ENCODE measurements at places on chromosomes 16 and 17. TPM values are rescaled to one million over a fixed set of nuclear protein-coding genes. Genes with fewer than 3 reads are reported as not detected.

DNA sequence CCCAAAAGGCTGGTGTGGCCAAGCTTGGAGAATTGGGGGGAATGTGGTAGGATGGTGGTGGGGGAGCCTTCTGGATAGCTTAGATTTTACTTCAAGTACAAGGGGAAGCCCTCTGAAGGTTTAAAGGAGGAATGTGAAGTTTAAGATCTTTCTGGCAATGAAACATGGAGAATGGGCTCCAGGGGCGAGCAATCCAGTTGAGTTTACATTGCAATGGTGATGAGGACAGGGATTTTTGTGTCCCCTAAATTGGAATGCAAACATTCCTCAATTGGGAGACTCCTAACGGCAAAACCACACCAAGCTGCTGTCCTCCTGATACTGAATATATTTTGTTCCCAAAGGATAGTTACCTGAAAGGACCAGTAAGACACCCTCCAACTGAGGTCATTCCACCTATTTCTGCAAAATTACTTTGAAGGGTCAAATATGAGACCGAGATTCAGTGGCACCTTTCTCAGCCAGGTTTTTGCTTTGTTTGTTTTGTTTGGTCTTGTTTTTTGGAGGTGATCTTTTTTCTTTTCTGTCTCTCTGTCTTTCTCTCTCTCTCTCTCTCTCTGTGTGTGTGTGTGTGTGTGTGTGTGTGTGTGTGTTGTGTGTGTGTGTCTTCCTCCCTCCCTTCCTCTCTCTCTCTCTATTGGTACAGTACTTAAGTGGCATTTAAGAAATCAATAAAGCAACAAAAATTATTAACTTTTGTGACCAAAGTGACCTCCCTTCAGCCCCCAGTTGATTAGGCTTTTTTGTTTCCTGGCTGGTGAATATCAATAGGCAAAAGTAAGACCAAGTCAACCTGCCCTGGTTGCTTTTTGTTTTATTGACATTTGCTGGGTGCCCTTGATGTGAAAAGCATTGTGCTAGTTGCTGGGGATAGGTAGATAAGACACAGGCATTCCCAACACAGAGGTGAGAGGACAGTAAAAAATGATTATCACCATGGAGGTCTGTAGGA is 16.4 kb upstream of the TAT start:
- H3K27me3 ChIP-seq, result peaks cover 55% of the 10 kb centered on the region
- no peaks in the 10 kb centered on the region for H3K4me1 ChIP-seq
- no peak overlapping the region for H3K4me3 ChIP-seq

GRCh38 chr17:36705874-36706731 is 104.7 kb downstream of the MRM1 start:
- no peaks in the 10 kb centered on the region for H3K4me1 ChIP-seq
- H3K27me3 ChIP-seq, result peaks cover 74% of the 10 kb centered on the region
- H3K36me3 ChIP-seq, result no peaks in the 10 kb centered on the region
- H3K27ac ChIP-seq, result no peak overlapping the region
- H3K4me3 ChIP-seq, result no peak overlapping the region

- H3K4me1 ChIP-seq, result peaks cover 12% of the 10 kb centered on the region
- no peaks in the 10 kb centered on the region for H3K36me3 ChIP-seq
- H3K27ac ChIP-seq, result no peak overlapping the region
- DNase-seq, result no peak
- no peaks in the 10 kb centered on the region for H3K27me3 ChIP-seq
Observed at GRCh38 chr16:78183437-78184237, 84.2 kb downstream of the WWOX start.

DNA sequence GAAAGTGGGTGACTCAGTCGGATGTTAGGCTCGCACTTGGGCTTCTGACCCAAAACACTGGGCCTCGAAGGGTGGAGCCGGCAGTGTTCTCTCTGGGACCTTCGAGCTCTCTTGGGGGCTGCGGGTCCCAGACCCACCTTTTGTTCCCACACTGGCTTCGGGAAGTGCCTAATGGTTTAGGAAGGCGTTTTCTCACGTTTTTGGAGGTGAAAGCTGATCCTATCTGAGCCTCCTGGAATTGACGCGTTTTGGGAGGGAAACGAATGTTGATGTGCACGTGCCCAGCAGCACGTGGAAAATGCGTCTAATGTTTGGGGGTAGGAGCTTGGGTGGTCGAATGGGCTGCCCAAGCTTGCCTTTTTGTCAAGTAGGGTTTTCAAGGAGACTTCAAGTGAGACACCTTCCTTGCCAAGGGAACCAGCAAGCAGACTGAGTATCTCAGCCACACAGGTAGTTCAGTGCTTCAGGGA is 666 bp downstream of the HGS start:
- peaks cover 12% of the 10 kb centered on the region for H3K36me3 ChIP-seq
- peak overlapping the region; percentile 76 for H3K4me3 ChIP-seq
- peaks cover 23% of the 10 kb centered on the region for H3K4me1 ChIP-seq

DNA sequence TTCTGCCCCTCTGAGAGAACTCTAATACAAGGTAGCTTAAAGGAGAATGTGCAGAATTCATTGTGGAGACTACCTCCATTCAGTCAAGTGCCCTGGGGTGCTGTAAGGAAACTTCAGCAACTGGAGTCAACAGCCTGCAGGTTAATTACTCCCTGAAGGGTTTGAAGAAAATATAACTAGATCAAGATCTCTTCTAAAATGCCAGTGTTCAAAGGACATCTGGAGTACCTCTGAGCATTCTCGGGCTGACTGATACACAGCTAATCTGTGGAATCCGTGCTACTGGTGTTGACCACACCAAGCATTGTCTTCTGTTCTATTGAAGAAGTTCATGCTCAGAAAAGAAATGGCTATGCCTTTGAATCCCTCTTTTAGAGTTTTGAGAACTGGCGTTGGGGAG is 11.5 kb upstream of the ATXN1L start:
- no peaks in the 10 kb centered on the region for H3K4me1 ChIP-seq
- no peaks in the 10 kb centered on the region for H3K36me3 ChIP-seq
- no peaks in the 10 kb centered on the region for H3K27me3 ChIP-seq
- no peak overlapping the region for H3K27ac ChIP-seq
- DNase-seq, result no peak

GRCh38 chr17:82447876-82448275 is 2.7 kb downstream of the CYBC1 start:
- H3K27ac ChIP-seq, result no peak overlapping the region
- H3K36me3 ChIP-seq, result peaks cover 6% of the 10 kb centered on the region
- no peaks in the 10 kb centered on the region for H3K27me3 ChIP-seq
- DNase-seq, result no peak

GRCh38 chr17:39139561-39139960 is 11.9 kb downstream of the PLXDC1 start:
- peaks cover 3% of the 10 kb centered on the region for H3K4me1 ChIP-seq
- no peak overlapping the region for H3K27ac ChIP-seq
- H3K27me3 ChIP-seq, result no peaks in the 10 kb centered on the region
- peaks cover 2% of the 10 kb centered on the region for H3K36me3 ChIP-seq
- no peak overlapping the region for H3K4me3 ChIP-seq
- no peak for DNase-seq

DNA sequence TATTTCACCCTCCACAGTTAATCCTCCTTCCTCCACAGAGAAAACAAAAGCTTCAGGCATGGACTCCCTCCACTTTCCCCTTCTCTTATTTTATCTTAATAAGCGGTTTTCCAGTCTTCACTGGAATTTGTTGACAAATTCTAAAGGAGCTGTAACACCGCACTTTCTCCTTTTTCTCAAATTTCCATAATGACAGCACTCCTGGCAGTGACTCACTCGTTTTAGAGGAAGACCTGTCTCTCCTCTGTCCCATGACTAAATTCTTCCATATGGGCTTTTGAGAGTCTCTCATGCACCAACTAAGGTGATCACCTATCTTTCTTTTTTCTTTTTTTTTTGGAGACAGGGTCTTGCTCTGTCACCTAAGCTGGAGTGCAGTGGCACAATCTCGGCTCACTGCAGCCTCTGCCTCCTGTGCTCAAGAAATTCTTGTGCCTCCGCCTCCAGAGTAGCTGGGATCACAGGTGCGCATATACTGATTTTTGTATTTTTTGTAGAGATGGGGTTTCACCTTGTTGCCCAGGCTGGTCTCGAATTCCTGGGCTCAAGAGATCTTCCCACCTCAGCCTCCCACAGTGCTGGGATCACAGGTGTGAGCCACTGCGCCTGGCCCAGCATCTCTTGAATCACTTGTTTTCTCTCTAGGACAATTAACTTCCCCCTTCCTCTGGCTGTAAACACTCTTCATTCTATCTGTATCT is 7.7 kb downstream of the ITGAM start:
- peaks cover 37% of the 10 kb centered on the region for H3K27me3 ChIP-seq
- no peak overlapping the region for H3K27ac ChIP-seq
- no peaks in the 10 kb centered on the region for H3K36me3 ChIP-seq

Gene GPR179
- 0.22 TPM for total RNA-seq

Gene ALOX15B
- not detected for total RNA-seq

Data from mesothelial cell of epicardium (in vitro differentiated cells).